ENCODE measurements at places on chromosomes 2 and 18.
A peak's percentile ranks its signal among the peaks of the same experiment; 100 is the strongest.

GRCh38 chr18:11977153-11977466 is 4.2 kb upstream of the IMPA2 start:
- DNase-seq, result no peak

- DNase-seq, result no peak
Measured at GRCh38 chr18:808502-808901, 3.5 kb downstream of the YES1 start.

- DNase-seq, result no peak
Measured at GRCh38 chr2:176239031-176239430, 30.2 kb upstream of the MTX2 start.

GRCh38 chr2:237090906-237091305 is 5.2 kb downstream of the COPS8 start:
- no peak for DNase-seq

DNA sequence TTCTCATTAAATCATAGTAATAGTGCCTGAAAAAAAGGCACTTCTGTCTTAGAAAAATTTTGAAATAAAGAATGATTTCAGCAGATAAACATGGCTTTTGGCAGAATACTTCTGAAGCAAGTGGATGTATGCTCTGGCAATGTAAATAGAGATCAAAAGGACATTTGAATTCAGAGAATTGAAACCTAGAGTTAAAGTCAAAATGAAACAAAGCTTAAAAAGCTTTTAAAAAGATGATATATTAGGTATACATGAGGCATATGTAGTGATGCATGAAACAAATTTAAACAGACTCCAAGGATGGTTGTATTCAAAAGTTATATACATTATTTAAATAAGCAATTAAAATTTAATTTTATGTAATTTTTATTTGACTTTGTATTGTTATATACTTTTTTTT is 1344.5 kb upstream of the TMEFF2 start:
- DNase-seq, result no peak

GRCh38 chr18:23526501-23527063 is 23.3 kb downstream of the RMC1 start:
- DNase-seq, result no peak

DNA sequence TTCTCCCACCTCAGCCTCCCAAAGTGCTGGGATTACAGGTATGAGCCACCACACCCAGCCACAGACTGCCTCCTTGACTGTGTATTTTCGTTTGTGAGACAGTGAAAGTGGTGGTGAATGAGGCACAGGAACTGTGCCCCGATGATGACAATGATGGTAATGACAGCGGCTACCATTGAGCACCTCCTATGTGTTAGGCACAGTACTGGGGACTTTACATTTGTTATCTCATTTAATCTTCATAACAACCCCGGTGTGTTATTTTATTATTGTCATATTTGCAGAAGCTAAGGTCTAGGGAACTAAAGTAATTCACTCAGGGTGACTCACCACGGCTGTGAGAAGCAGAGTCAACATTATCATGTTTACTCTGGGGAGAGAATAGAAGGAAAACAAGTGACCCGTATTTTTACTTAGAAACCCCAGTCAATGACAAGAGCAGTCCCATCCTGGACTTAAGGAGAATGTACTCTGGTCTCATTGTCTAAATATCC is 77.6 kb upstream of the ALPP start:
- DNase-seq, result no peak

GRCh38 chr2:219406861-219407230 is 11.3 kb upstream of the DES start:
- DNase-seq, result no peak

- no peak for DNase-seq
Measured at GRCh38 chr2:239293775-239294430, 106.9 kb downstream of the HDAC4 start.

DNA sequence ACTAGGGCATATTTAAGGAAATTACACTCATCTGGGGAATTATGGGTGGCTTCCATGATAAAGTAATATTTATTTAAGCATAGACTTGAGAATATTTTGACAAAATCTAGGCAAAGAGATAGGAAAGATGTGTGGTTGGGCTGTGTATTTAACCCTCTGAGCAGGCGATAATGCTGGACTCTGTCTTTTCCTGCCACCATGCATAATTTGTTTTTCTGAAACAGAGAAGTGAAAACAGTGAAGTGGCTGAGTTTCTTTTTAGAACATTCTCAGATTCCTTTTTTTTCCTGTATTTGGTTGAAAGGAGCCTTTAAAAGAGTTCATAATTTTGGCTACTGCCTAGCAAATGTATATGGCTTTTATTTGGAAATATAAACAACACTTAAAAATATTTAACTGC is 104.8 kb upstream of the CDH19 start:
- no peak for DNase-seq

DNA sequence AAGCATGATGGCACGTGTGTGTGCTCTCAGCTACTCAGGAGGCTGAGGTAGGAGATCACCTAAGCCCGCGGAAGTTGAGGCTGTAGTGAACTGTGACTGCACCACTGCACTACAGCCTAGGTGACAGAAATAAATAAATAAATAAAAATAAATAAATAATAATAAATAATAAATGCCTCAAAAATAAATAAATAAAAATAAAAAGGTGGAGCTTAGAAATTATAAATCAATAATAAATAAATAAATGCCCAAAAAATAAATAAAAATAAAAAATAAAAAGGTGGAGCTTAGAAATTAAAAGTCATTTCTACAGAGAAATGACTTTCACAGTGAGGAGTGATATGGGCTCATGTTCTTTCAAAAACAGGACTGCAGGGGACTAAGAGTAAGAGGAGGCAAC is 6.0 kb upstream of the MALL start:
- no peak for DNase-seq

DNA sequence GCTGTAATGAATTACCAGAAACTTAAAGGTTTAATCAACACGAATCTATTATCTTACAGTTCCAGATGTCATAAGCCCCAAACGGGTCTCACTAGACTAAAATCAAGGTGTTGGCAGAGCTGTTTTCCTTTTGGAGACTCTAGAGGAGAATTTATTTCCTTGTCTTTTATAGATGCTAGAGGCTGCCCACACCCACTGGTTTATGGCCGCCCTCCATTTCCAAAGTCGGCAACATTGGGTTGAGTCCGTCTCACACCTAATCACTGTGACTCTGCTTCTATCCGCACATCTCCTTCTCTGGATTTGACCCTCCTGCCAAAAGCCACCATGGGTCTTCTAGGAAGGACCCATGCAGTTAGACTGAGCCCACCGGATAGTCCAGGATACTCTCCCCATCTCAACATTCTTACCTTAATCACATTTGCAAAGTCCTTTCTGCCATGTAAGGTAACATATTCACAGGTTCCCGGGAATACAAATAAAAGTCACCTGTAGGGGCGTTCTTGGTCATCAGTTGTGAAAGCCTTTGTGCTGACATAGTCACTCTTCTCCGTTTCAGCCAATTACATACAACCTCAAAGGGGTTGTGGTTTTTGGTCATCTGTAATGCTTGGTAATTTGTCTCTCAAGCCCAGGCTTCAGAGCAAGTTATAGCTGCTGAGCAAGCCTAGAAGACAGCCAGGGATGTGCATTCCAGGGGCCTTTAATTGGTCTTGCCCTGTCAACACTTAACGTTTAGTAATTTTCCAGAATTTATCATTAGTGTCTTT is 179.4 kb downstream of the ANTXR1 start:
- no peak for DNase-seq

DNA sequence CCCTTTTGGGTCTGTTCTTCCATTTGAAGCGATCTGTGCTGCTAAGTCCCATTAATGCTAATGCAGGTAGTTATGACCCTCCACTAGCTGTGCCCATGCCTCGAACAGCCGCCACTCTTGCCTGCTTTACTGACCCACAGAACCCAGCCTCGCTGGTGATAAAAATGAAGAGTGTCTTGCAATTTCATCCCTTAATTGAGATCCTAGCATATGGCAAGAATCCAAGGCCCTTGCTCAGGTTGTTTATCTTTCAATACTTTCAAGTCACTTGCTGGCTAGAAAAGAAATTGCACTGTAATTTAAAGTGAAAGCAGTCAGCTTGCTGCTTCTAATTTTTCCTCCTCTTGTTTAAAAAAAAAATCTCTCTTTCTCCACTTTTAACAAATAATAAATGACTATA is 73.6 kb downstream of the ZNF521 start:
- no peak for DNase-seq

GRCh38 chr2:24024996-24025663 is 15.2 kb downstream of the MFSD2B start:
- DNase-seq, result no peak

DNA sequence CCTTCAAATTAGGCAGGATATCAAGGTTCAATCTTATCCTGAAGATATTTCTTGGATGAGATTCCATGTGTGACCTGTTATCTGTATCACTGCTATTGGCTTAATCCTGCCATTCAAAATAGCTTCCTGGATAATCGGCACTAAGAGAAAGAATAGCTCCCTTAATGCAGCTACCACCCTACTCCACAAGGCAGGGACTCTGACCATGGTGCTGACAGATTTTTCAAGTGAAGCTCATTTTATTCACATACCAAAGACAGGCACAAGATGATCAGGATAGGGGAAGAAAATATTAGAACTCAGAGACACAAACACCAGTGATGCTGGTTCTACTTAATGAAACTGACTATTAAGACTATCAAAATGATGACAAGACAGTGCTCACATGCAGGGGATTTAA is 74.9 kb downstream of the ORC4 start:
- DNase-seq, result no peak

DNA sequence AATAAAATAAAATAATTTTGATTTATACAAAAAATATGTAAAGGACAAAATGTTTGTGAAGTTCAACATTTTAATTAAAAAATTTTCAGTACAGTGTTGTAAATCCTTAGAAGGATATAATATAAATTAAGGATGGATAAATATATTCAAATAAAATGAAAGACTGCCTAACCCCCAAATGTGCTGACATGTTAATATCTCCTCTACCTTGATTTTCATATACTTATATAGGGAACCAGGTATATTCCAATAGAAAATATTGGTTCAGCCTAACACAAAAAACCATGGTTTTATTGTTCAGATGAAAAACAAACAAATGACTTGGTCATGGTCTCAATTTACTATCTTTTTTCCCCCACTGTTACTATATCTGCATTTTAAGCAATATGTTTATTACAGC is 7.3 kb downstream of the TMEM17 start:
- DNase-seq, result no peak

DNA sequence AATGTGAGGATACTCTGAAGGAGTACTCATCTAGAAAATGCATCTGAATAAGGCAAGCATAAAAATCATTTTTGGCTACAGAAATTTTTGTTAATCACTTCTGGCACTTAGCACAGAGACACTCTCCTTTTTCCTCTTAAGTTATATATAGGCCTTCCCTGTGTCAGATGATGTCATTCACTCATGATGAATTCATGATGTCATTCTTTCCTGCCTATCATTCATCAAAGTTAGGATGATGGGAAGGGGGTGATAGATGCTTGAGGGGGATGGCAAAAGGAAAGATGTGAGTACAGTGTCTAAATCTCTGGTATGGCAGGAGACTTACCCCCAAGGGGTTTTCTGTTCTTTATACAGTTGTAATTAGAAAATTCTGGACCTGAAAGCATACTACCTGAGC is 42.0 kb downstream of the MAP3K20 start:
- DNase-seq, result no peak

DNA sequence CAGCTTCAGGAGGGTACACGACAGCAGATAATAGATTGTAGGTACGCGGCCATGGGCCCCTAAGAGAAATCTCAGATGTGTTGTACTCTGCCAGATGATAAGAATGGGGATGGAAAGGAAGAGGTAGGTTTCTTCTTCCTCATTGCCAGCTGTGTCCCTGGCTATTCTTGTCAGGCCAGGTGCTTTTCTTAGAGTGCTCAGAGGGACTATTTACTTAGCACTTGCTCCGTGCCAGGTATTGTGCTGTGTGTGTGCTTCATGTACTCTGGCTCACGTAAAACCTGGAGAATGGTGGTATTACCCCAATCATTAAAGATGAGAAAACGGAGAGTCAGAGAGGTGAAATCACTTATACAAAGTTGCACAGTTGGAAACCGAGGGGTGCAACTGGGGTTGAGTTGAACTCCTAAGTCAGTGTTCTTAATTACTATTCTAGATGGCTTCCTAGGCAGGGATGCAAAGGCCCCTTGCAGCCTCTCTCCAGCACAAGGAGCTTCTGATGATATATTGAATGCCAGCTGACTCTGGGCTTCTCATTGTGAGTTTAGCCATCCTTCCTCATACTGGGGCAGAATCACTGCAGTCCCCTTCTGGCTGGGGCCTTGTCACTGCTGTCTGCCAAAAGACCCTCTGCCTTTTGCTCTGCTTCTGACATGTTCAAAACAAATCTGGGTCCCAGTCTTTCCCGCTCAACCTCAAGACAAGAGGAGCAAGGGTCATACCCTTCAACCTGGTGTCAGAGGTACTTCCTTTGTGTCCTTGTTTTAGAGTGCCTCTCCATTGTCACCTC is 60.7 kb downstream of the LYPD1 start:
- no peak for DNase-seq

GRCh38 chr2:1088192-1088860 is 137.7 kb downstream of the SNTG2 start:
- DNase-seq, result no peak

DNA sequence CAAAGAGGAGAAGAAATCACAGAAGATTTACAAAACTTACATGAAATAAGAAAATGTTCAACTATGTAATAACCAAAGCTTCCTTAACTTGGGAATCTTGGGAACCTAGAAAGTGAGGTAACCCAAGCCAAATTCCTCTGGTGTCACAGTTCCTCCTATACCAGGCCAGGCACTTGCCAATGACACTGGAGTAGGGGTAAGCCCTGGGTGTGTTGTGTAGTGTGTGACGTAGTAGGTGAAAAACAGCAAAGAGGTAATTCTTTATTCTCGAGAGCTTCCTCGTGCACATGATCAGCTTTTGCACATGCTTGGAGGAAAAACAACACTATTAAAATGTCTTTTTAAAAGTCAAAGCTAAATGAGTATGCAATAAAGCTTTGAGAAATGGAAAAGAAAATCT is 118.0 kb downstream of the METTL8 start:
- DNase-seq, result no peak

- peak; percentile 39 for DNase-seq
Measured at GRCh38 chr2:151999053-151999452, 99.8 kb downstream of the CACNB4 start.

GRCh38 chr2:78644854-78645253 is 380.6 kb upstream of the REG3G start:
- no peak for DNase-seq

- DNase-seq, result no peak
Measured at GRCh38 chr2:240443891-240444301, 8.4 kb downstream of the GPC1 start.

- DNase-seq, result no peak
Measured at GRCh38 chr18:37889963-37890362, 324.4 kb upstream of the CELF4 start.

DNA sequence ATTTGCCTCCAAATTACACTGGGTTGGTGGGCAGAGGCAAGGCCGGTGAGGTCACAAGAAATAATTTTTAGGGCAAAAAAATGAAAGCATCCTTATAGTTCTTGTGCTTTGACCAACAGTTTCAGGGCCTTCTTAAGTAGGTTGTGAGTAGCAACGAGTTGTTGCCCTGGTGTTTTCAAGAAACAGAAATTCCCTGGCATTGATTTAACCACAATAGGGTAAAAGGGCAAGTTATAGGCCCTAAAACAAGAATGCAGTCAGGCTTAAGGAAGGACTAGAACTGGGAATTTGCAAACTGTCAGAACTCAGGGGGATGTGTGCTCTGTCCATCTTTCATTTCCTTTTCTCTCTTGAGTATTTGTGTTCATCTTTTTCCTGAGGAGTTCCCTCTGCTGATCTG is 46.1 kb upstream of the STPG4 start:
- no peak for DNase-seq

- no peak for DNase-seq
Measured at GRCh38 chr2:238706673-238707072, 141.2 kb upstream of the TWIST2 start.

- no peak for DNase-seq
Measured at GRCh38 chr2:38030635-38031355, 45.2 kb downstream of the CYP1B1 start.

- no peak for DNase-seq
Measured at GRCh38 chr2:114056294-114057143, 166.6 kb downstream of the ACTR3 start.

Data from COR-L47 (cell line).